ENCODE measurements at places on chromosomes 11 and 22. TPM values are rescaled to one million over a fixed set of nuclear protein-coding genes. Genes with fewer than 3 reads are reported as not detected.

Gene MYEOV
- 0.37 TPM for total RNA-seq

Gene KCNK7
- total RNA-seq: not detected

Gene C11orf68
- 49.0 TPM for total RNA-seq

Gene ANGPTL5
- total RNA-seq: 0.51 TPM

Gene ANKK1
- not detected for total RNA-seq

Gene APLNR
- total RNA-seq: 23.8 TPM

Gene ANO5
- 61.1 TPM for total RNA-seq

Gene GLYAT
- not detected for total RNA-seq

Gene MPZL2
- 11.9 TPM for total RNA-seq

Gene RIBC2
- not detected for total RNA-seq

Gene MCAM
- total RNA-seq: 114 TPM

Gene OOSP4B
- total RNA-seq: not detected

Gene RASD2
- 1.4 TPM for total RNA-seq

Gene APOL3
- total RNA-seq: 22.4 TPM

Gene GLB1L3
- not detected for total RNA-seq
